ENCODE measurements at places on chromosomes 12 and 14.

- no peak for DNase-seq
Measured at GRCh38 chr12:125287155-125287847, 222.1 kb downstream of the AACS start.

DNA sequence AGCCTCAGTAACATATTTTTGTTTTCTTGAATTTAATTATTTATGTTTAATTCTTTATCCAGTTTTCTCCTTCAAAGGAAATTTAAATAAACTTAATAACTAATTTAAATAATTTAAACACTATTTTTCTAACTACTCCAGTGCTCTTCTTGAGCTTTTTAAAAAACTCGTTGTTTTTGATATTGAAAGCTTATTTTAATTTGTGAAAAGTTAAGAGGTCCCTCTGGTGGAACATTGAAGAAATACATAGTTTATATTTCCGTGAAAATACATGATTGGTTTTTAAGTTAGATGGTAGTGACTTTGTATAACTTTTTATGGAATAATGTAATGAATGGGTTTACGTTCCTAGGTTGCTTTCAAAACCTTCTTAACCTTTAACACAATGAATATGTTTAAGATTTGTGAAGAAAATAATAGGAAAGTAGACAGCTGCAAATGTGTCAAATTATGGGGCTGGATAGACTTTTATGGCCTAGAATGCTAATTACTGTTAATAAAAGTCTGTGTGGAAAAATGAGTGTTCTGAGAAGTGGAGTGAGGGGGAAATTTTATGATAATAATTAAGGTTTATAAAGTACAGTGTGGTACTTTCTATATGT is 45.9 kb upstream of the MSRB3 start:
- peak; percentile 9 for DNase-seq

- no peak for DNase-seq
Measured at GRCh38 chr14:74649673-74650072, 37.6 kb upstream of the LTBP2 start.

- no peak for DNase-seq
Measured at GRCh38 chr12:101698800-101699347, 1.4 kb downstream of the CHPT1 start.

GRCh38 chr12:27434673-27435565 is 11.6 kb upstream of the SMCO2 start:
- no peak for DNase-seq

- no peak for DNase-seq
Measured at GRCh38 chr14:90576981-90577660, 180.3 kb downstream of the CALM1 start.

DNA sequence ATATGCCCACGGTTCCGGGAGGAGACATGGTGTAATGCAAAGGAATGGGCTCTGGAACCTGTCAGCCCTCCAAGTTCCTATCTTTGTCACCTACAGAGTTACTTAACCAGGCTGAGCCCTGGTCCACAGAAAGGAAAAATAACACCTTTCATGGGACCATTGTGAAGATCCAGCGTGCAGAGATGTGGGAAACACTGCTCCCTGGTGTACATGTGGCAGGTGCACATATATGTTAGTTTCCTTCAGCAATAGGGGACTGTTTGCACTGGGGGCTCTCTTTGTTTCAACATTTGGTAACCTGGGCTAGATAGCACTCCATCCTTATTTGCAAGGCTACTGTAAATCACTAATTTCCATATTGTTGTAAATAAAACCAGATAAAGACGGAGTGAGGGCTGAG is 72.3 kb downstream of the ANO2 start:
- no peak for DNase-seq

GRCh38 chr12:131863711-131864396 is 30.6 kb upstream of the ULK1 start:
- no peak for DNase-seq

DNA sequence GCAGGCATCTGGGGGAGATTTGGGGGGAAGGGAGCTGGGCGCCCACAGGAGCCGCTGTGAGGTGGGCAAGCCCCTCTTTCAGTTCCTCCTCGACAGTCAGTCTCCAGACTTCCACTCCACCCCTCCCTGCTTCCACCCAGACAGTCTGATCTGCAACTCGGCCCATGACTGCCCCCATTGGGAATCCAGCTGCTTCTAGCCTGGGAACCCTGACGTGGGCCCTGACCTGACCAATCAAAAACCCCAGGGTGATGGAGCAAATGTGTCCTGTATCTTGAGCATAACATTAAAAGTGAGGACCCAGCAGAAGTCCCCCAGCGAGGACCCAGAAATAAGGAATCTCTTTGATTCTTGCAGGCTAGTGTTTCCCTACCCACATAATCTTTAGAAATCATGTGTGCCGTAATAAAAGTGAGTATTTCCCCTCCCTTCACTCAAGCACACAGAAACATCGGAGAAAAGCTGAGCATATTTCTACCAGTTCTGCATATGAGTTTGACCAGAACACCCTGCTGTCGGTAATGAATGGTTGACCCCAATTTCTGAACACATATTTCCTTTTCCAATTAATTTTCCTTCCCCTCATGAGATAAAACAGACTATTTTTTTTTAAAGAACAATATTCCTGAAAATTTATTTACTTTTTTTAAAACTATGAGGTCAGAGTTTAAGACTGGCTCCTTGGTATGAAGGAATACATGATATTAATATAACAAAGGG is 6.4 kb downstream of the SSH1 start:
- DNase-seq, result no peak

DNA sequence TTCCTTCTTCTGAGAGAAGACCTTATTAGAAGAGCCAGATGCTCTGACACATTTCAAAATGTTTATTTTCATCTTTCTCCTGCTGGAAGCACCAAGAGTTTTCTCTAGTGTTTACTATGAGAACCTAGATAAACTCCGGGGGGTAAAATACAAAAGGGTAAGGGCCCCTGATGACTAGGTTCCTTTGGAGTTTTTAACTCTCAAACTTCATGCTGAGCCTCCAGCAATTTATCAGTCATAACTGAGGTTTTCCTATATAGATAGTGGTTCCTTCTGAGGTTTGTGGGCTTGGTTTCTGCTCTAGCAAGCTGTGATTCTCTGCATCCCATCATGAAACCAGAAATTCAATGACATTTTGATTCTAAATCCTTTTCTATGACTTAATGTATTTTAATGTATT is 210.9 kb downstream of the LRFN5 start:
- no peak for DNase-seq

- DNase-seq, result no peak
Measured at GRCh38 chr14:37643701-37644100, 48.3 kb downstream of the TTC6 start.

DNA sequence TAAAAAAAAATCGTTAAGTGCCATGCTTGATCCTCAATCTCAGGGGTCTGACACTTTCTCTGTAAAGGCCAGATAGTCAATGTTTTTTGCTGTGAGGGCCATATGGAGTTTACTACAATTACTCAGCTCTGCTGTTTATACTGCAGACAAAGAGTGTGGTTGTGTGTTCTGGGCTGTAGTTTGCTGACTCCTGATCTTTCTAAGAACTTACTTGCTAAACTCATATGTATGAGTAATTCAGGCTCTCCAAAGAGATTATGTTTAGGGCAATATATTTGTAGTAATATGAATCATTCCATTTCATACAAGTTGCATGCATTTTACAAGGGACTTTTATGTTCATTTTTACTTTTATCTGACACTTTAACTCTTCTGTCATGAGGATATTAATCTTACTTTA is 188.2 kb downstream of the TMTC2 start:
- peak; percentile 5 for DNase-seq

- no peak for DNase-seq
Measured at GRCh38 chr12:81517296-81517695, 241.9 kb downstream of the PPFIA2 start.

- no peak for DNase-seq
Measured at GRCh38 chr14:94355191-94355794, 32.2 kb upstream of the SERPINA6 start.

DNA sequence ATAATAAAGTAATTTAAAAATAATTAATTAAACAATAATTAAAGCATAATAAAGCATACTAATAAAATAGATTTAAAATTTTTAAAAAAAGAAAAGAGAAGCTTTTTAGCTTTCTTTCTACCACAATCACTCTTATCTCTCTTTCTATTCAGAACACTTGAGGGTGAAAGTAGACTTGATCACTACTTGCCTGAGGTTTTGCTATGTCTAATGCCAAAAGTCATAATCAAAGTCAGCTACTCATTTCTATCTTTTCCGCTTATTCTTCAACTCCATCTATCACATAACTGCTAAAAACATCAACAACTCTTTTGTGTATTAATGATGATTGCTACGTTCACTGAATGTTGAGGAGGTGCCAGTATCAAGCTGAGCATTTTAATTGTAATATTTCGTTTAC is 202.0 kb upstream of the KRR1 start:
- no peak for DNase-seq

DNA sequence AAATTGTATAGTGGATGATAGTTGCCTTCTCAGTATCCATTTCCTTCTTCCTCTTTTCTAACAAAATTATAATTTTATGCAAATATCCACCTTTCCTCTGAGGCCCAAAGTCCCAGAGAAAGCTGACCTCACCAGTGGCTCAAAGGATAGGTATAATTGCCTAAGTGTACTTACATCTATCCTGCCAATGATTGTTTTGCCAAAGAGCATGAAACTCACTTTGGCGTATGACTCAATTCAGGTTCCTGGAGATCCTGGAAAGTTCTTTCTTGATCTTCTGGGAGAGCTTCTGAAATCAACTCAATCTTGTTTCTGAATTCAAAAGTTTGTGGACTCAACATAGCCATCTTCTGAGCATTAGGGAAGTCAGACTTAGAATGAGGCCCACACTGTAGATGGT is 10.5 kb upstream of the RBM25 start:
- no peak for DNase-seq

DNA sequence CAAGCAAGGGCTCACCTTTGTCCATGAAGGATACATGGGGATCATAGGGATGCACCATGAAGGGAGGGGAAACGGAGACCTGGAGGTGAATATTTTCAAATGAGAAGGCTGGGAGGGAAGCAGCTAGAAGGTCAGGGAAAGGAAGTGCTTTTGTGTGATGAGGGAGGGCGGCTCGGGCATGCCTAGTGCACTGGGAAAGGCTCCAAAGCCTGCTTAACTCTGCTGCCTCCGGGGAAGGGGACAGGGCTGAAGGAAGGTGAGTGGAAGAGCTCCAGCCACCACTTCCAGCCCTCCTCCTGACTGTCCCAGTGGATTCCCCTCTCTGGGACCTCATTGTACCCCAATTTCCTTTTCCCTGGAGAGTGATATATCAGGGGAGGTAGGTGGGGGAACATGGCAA is 149.4 kb upstream of the PRMT8 start:
- DNase-seq, result no peak

- DNase-seq, result no peak
Measured at GRCh38 chr12:4191149-4191548, 82.4 kb upstream of the CCND2 start.

- DNase-seq, result no peak
Measured at GRCh38 chr12:58225203-58225877, 284.0 kb downstream of the ATP23 start.

DNA sequence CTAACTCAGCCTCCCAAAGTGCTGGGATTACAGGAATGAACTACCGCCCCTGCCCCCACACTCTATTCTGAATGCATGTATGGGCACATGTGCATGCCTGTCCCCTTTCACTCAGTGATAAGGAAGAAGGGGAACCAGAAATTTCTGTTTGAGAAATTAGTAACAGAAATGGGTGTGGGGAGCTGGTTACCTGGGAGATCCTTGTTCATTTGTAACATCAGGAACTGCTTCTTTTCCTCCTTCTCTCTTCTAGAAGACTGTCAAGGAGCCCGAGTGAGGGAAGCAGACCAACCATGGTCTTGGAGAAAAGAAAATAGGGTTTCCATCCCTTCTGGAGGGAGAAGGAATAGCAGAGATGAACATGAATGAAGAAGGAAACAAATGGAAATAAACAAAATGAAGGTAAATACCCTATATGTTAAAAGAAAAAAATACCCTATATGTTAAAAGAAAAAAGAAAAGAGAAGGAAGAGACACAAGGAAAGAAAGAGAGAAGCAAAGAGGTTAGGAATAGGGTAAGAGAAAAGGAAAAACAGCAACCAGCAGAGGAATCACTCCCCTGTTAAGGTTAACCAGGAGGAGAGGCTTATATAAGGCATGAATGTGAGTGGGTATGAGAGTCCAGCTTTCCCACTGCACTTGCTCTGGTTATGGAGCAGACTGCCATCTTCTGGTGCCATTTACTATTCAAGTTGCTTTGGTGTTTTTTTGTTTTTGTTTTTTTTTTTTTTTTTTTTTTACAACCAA is 3.3 kb downstream of the PPP1R3E start:
- DNase-seq, result no peak

- DNase-seq, result no peak
Measured at GRCh38 chr12:43348221-43348620, 203.8 kb downstream of the ADAMTS20 start.

- DNase-seq, result no peak
Measured at GRCh38 chr12:46442239-46442638, 69.7 kb upstream of the SLC38A2 start.

- DNase-seq, result peak; percentile 88
Measured at GRCh38 chr12:29041621-29042020, 107.5 kb upstream of the FAR2 start.

DNA sequence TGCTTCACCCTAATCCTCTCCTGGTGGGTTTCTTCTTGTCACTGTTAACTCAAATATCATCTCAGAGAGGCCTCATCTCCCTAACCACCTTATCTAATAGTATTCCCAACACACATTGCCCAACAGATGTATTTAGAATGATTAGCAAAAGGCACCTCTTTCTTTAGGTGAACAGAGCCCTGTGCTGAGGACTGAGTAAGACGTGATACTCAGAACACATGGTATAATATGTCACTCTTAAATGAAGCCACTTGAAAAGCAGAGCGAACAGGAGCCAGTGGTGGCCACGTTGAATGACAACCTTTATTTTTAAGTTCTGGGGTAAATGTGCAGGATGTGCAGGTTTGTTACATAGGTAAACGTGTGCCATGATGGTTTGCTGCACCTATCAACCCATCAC is 1.5 kb upstream of the KSR2 start:
- no peak for DNase-seq

DNA sequence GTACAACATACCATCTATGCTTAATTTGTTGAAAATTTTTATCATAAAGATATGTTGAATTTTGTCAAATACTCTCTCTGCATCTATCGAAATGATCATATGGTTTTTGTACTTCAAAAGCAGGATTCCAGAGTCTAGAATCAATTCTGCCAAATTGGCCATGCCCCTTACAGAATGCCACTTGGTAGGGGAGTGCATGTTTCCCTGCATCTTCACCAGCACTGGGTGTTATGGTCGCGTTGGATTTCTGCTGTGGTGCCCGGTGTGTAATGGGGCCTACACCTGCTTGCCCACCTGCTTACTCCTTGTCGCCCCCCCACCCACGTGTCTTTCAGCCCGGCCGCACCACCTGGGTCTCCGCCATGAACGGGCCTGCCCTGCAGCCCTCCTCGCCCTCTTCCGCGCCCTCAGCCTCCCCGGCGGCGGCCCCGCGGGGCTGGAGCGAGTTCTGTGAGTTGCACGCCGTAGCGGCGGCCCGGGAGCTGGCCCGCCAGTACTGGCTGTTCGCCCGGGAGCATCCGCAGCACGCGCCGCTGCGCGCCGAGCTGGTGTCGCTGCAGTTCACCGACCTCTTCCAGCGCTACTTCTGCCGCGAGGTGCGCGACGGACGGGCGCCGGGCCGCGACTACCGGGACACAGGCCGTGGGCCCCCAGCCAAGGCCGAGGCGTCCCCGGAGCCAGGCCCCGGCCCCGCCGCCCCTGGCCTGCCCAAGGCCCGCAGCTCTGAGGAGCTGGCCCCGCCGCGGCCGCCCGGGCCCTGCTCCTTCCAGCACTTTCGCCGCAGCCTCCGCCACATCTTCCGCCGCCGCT is 12.3 kb downstream of the SH2B3 start:
- no peak for DNase-seq

- DNase-seq, result no peak
Measured at GRCh38 chr12:90833228-90833627, 121.7 kb downstream of the CCER1 start.

Data from BJ (cell line).